GOT3 (cell line): ENCODE measurements at places on chromosomes 6 and 20.

GRCh38 chr6:82494367-82494766, 130.8 kb downstream of the TPBG start:
- DNase-seq = no peak

DNA sequence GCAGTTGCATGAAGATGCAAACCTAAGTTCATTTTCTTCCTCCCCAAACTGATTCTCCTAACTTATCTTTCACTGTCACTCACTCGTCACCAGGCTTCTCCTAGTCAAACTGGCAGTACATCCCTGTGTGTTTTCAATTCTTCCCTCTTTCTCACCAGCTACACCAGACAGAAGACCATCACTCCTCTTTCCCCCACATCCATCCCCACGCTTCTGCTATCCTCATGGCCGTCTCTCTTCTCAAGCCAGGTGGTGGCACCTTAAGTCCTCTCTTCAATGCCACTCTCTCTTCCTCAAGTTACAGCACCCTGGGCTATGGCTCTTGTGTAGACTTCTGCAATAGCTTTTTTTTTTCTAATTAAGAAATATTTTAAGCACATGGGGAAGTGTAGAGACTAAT, 14.4 kb upstream of the TREM2 start:
- no peak for DNase-seq

- DNase-seq = no peak
Observed at GRCh38 chr20:57907131-57908000, 197.6 kb upstream of the PMEPA1 start.

DNA sequence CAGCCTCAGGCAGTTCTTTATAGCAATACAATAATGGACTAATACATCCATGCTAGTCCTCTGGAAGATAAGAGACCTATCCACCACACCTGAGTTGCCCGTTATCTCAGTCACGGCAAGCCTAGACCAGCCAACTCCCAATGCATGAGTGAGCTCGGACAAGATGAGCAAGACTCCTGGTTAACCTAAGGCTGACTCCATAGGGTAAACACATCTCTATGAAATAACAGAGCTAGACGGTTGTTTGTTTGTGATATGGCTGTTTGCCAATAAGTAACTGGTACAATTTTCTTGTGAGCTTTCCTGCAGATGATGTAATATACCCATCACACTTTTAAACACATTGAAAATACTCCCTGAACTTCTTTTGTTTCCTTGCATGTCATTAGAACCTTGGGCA, 70.6 kb upstream of the PHACTR1 start:
- no peak for DNase-seq

- DNase-seq = no peak
Observed at GRCh38 chr20:35106827-35107380, 14.3 kb upstream of the TRPC4AP start.

- DNase-seq = no peak
Observed at GRCh38 chr6:107616775-107617174, 126.9 kb downstream of the SOBP start.

DNA sequence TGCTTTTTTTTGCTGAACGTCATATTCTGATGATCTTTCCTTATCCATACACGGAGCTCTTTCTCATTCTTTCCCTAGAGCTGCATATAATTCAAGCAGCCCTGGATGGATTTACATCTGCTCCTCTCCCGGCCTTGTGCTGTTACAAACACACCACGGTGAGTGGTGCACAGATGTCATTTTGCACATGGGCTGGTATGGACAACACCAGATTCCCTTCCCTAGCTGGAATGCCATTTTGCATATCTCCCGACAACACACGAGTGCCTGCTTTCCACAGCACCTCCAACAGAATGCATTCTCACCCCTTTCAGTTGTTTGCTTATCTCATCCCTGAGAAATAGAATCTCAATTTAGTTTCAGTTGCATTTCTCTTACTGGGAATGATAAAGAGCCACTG, 69.5 kb upstream of the AFDN start:
- no peak for DNase-seq

DNA sequence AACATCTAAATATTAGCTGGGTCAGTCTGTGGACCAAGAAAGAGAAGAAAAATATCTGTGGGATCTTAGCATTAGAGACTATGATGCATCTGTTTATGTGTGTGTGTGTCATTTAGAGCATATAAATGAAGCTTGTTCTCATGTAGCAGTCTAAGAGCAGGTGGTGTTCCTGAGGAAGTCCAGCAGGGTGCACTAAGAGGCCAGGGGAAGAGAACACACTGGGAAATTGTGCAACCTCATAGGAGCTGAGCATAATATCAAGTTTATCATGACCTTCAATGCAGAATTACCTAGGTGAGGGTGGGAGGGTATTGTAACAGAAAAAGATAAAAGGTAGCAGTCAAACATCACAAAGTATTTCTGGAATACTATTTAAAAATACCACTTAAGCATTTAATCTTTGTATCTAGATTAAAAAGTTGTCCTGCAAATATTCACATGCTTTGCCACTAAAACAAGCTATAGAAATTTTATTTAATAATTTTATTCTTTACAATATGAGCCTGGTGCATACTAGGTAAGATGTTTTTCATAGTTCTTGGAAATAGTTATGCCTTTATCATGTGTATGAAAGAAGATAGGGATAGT, 80.5 kb downstream of the SMPDL3A start:
- no peak for DNase-seq

DNA sequence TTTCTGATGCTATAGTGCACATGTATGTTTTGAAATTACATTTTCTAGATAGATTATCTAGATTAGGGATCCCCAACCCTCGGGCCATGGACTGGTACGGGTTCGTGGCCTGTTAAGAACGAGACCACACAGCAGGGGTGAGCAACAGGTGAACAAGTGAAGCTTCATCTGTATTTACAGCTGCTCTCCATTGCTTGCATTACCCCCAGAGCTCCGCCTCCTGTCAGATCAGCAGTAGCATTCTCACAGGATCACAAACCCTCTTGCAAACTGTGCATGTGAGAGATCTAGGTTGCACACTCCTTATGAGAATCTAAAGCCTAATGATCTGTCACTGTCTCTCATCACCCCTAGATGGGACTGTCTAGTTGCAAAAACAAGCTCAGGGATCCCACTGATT, 10.4 kb downstream of the CEP57L1 start:
- no peak for DNase-seq

- DNase-seq = no peak
Observed at GRCh38 chr6:11062715-11063114, 18.6 kb upstream of the ELOVL2 start.

DNA sequence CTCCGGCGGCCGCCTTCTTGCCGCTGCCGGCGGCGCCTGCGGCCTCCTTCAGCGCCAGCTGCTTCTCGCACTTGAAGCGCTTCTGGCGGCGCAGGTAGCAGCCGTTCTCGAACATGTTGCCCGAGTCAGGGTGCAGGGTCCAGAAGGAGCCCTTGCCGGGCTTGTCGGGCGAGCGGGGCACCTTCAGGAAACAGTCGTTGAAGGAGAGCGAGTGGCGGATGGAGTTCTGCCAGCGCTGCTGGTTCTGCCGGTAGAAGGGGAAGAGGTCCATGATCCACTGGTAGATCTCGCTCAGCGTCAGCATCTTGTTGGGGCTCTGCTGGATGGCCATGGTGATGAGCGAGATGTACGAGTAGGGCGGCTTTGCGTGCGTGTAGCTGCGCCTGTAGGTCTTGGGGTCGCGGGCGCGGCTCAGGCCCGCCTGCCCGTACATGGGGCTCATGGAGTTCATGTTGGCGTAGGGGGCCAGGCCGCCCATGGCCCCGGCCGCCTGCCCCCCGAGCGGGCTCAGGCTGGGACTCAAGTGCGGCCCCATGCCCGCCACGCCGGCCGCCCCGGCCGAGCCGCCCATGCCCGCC, 1.9 kb downstream of the FOXA2 start:
- no peak for DNase-seq

- DNase-seq = no peak
Observed at GRCh38 chr6:115524821-115525220, 535.9 kb downstream of the FRK start.

GRCh38 chr6:102736941-102737368, 1343.4 kb downstream of the GRIK2 start:
- no peak for DNase-seq

DNA sequence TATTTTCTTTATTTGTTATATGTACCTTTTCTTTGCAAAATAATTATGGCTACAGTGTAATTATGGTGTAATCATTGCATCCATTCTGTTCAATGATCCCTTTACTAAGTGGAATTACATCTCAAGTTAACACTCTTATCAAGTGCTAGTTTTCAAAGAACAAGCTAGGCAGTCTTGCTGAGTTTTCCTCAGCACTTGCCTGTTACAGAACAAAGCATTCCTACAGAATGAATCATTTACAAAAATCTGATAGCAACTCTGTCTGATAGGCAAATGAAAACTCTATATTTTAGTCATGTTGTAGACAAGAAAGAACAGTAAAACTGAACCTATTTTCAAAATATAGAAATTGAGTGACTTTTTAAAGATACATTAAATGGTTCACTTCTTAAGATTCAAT, 109.8 kb upstream of the POU3F2 start:
- no peak for DNase-seq

- DNase-seq = no peak
Observed at GRCh38 chr20:62575976-62576722, 66.2 kb upstream of the SLCO4A1 start.

- DNase-seq = no peak
Observed at GRCh38 chr20:21183722-21184121, 57.8 kb downstream of the KIZ start.

DNA sequence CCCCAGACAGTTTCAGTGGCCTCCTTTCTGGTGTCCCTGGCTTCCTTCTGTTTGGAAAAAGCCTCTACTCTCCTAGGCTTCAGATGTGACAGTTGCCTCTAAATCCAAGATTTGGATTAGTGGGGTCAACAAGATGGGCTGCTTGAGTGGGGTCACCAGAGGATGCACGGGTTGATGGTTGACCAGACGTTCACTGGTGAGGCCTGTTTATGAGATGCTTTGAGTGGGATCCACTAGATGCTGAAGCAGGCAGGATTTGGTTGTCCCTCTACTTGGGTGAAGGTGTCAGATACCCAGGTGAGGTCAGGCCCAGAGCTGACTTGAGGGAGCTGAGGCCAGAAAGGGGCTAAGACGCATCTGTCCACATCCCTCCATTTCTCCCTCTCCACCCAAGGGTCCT, 8.1 kb upstream of the DLGAP4 start:
- DNase-seq = no peak

GRCh38 chr6:118473266-118473665, 74.8 kb upstream of the PLN start:
- DNase-seq = no peak

DNA sequence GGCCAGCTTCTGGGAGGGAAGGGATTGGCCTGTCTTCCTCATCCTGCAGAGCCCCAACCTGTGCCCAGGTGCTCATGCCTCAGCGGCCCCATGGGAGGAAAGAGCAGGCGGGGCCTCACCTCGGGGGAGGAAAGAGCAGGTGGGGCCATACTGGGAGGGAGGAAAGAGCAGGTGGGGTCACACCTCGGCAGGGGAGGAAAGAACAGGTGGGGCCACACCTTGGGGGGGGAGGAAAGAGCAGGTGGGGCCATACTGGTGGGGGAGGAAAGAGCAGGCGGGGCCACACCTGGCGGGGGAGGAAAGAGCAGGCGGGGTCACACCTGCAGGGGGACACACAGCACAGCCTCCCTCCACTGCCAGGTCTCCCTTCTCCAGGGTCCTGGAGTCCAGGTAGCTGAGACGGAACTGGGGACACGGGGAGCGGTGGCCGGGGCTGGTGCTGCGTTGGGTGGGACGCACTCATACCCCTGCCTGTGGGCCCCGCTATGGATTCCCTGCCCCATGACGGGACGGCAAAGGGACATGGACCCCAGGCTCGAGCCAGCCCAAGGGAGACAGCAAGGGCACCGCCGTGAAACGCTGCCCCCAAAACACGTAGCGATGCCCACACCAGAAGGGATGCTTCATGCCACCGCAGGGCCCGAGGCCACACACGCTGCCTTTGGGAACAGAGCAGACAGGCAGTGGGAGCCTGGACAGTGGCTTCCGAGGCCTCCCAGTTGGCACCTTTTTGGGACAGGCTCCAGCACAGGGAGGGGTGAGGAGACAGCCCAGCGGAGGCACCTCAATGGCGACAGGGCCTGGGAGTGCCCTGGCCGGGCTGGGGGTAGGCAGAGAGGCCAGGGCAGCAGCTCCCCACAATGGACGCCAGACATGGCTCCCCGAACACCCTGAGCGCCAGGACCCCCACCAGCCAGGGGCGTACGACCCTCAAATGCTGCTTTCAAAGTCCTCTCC, 43.3 kb upstream of the CHRNA4 start:
- DNase-seq = no peak

- DNase-seq = no peak
Observed at GRCh38 chr20:60246751-60247150, 288.5 kb downstream of the CDH26 start.

DNA sequence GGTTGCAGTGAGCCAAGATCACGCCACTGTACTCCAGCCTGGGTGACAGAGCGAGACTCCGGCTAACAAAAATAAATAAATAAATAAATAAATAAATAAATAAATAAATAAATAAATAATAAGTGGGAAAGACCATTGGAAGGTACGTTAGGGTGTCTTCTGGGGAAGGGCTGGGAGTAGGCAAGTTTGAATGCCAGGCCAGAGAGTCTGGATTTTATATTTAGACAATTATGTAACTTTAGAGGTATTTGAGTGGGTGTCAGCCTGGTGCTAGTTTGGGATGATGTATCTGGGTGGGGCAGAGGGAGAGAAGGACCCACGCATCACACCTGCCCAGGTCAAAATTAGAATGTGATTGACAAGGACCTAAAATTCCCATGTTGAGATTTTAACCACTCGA, 108.5 kb upstream of the PRND start:
- DNase-seq = no peak

DNA sequence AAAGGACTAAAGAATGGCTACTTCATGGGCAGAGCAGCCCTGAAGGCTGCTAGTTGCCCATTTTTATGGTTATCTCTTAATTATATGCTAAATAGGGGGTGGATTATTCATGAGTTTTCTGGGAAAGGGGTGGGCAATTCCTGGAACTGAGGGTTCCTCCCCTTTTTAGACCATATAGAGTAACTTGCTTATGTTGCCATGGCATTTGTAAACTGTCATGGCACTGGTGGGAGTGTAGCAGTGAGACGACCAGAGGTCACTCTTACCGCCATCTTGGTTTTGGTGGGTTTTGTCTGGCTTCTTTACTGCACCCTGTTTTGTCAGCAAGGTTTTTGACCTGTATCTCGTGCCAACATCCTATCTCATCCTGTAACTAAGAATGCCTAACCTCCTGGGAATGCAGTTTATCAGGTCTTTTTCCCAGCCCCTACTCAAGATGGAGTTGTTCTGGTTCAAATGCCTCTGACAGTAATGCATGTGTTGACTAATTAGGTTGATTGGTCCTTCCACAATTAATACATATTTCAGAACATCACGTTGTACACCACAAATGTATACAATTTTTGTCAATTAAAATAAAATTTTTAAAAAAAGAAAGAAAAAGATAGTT, 139.5 kb downstream of the PDE7B start:
- no peak for DNase-seq
